ENCODE measurements at places on chromosomes 2 and 18.
A peak's percentile ranks its signal among the peaks of the same experiment; 100 is the strongest.

DNA sequence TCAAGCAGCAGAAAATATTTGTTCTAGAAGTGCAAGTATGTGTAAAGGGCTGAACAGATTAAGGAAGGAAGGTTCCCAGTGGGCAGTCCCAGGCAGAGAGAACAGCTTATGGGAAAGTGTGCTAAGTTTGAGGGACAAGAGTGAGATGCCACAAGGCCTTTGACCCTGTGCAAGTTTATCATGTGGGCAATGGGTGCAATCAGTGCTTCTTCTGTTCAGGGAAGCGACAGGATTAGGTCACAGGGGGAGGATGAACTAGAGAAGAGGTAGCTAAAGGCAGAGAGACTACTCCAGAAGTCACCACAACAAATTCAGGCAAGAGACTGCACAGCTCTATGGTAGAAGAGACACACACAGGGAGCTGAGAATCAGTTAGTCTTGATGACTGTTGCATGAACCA, 44.3 kb downstream of the LPIN2 start:
- no peak for DNase-seq

DNA sequence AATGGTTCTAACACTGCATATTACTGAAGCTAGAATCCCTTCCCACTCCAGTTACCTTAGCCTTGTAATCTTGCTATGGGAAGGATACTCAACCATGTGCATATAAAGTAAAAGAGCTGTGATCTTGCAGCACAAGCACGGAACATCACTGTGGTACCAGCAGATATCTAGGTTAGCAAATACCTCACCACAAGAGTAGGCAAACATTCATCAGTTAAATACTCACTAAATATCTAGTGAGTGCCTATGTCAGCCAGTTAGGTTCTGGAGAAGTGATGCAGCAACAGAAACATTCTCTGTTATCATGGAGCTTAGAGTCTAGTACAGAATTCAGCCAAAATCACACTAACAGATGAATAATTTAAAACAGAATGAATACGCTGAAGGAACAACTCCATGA, 349.6 kb upstream of the UBE2E3 start:
- no peak for DNase-seq

- DNase-seq, result no peak
These were observed 16.8 kb downstream of the DBI start for GRCh38 chr2:119383410-119384140.

GRCh38 chr2:188766471-188766856, 207.7 kb upstream of the COL3A1 start:
- no peak for DNase-seq

DNA sequence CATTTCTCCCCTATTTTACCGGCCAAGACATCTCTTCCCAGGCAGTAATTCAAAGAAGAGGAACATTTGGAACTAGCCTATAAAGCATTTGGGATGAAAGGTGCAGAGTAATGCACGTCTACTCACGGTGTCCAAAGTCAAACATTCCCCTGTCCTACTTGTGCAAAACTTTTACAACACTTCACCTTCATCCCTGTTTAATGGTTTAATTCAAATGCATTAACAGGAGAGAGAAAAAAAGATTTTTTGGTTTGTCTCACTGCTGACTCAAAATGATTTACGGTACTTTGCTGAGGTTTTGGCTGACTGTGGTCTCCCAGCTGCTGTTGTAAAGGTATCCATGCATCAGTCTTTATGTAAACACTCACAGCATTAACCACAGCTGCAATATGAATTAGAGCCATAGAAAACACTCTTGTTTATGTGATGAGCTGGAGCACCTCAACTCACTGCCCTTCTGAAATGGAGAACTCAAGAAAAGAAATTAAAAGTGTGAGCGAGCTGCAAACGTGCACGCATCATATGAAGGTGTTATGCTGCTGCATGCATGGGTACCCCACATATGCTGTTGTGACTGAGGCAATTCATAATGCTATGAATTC, 220.5 kb downstream of the PIEZO2 start:
- peak; percentile 39 for DNase-seq

- DNase-seq, result no peak
These were observed 2.0 kb downstream of the ACAA2 start for GRCh38 chr18:49811151-49811938.

DNA sequence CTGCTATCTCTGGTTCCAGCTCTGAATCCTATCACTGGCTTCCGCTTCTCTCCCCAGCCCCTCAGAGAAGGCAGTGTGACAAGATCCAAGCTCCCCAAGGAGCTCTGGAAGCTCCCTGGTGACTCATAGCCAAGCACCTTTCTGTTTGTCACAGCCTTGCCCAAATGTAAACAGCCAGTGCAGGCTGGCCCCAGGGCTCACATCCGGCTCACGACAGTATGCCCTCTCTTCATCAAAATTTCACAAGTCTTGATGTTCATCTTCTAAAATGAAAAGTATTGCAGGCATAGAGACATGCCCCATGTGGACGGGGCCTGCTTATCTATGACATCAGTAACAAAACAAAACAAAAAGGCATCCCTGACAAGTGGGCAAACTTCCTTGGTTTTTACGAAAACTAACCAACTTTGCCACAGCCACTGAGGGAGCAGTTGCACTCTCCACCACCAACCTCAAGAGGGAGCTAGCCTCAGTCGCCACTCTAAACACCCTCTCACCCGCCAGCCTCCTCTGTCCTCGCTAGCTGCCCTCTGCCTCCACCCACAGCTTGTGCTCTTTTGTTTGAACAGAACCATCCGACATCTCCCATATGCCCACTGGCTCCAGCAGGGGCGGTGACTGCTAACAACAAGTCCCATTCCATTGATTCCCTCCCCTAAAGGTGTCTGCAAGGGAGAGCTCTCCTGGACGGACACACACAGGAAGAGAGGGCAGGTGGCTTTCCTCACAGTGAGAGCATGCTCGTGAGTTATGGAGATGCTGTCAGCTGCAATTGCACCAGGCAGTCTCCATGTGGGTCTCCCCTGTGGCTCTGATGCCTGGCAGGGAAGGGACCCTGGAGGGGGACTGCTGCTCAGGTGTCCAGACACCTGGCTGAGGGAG, 71.0 kb upstream of the DAPL1 start:
- no peak for DNase-seq

DNA sequence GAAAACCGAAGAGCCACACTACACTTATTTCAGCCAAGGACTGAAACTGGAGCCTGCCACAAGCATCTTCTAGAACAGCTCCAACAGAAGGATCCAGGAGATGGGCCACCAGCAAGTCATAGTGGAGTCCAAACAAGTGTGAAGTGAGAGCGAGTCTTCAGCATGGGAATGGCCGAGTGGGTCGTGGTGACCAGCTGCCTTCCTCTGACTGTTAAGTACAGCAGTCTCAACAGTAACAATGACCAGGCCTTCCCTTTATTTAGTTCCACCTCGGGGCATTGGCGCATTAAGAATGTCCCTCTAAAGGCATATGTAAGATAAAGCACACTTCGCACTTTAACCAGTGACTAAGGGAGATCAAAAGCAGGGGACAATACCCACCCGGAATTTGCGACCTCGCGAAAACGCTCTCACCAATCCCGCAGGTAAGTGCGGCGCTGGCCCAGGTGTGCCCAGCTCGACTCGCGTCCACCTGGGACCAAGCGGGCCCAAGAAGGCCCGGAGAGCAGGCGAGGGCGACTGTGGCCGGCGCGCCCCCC, 1.1 kb downstream of the L3MBTL4 start:
- DNase-seq, result peak; percentile 21

DNA sequence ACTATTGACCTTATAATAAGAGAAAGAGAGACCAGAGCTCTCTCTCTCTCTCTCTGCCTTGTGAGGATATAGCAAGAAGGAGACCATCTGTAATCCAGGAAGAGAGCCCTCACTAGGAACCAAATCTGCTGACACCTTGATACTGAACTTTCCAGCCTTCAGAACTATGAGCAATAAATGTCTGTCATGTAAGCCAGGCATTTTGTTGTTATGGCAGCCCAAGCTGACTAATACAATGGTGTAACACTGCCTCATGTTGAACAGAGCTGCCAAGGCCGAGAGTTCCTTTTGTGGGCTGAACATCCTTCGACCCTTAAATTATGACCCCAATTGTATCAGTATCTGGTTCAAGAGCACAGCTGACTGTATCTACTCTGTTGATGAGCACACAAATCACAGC, 108.0 kb downstream of the LRRC30 start:
- no peak for DNase-seq

- no peak for DNase-seq
These were observed 47.0 kb downstream of the C2orf76 start for GRCh38 chr2:119319593-119319992.

DNA sequence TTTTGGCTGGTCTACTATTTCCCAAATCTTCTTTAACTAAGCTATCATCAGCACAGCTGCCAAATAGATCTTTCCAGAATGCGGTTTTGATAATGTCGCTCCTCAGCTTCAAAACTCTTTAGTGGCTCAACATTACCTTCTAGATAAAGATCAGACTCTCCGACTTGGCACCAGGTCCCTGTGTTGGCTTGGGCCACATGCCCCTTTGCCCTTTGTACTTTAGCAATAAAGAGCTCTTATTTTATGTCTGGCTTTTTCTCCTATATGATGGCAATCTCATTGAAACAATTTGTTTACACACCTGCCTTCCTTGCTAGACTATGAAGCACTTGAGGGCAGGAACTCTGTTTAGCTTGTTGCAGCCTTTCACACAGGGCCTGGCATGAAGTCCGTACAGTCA, 128.9 kb upstream of the GATA6 start:
- DNase-seq, result no peak

Measured in lung (tissue), 17 donors.